CD4-positive, alpha-beta T cell treated with Interleukin-4 for 1 hour (primary cell): ENCODE measurements at places on chromosomes 7 and 10.
A peak's percentile ranks its signal among the peaks of the same experiment; 100 is the strongest.

GRCh38 chr10:107059872-107060271 is 104.6 kb downstream of the SORCS1 start:
- no peak for DNase-seq

DNA sequence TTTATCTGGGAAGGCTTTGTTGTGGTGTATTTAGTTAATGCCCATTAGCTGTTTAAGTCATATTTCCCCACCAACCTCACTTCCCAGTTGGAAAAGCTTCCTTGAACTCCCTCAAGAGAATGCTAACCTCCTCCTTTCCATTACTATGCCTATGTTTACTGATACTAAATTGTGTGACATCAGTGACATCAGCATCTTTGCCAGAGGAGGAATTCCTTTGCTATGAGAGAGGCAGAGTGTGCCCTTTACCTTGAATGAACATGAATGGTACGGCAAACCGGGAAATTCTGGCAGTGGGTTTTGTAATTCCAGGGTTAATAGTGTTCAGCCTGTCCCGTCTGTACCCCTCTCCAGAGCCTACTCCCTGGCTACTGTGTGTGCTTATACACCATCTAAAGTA is 22.1 kb upstream of the GLCCI1 start:
- DNase-seq: no peak

DNA sequence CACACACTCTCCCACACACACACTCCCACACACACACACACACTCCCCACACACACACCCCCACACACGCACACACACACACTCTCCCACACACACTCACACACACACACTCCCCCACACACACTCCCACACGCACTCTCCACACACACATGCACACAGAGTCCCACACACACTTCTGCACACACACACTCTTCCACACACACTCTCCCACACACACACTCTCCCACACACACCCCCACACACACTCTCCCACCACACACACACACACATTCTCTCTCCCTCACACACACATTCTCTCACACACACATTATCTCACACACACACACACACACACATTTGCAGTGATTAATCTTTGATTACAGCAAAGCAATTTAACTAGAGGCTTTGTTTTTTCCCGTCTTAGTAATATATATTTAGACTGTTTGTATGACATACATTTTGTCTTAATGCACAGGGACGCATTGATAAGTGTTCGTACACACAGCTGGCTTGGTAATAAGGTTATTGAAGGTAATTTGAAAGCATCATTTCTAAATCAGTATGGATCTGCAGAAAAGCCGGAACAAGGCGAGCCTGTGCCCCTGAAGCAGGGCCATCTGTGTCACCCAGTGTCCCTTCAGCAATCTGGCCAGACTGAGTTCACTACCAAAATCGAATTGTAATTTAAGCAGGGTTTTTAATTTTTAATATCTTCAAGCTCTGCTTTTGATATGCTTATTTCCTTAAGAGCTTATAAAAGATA is 69.9 kb upstream of the SH2B2 start:
- no peak for DNase-seq

GRCh38 chr7:18290865-18291264 is 204.7 kb upstream of the HDAC9 start:
- no peak for DNase-seq

DNA sequence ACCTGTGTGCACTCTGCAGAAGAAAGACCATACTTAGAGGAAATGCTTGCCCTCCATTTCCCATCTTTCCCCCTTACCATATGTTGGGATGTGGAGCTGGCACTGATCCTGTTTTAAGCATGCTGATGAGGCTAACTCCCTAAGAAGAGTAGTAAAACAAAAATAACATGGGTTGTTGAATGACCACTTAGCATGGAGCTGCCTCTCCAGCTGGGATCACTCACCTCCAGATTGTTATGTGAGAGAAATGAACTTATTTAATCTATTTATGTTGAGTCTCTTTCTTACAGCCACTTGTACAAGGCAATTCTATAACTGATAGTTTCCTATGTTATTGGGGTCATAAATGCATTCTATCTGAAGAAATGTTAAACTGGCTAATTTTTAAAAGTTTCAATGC is 17.0 kb downstream of the CTTNBP2 start:
- no peak for DNase-seq

- no peak for DNase-seq
Observed at GRCh38 chr7:102891693-102892261, 21.0 kb upstream of the LRRC17 start.

- DNase-seq: no peak
Observed at GRCh38 chr10:72186258-72186981, 29.4 kb upstream of the ANAPC16 start.

DNA sequence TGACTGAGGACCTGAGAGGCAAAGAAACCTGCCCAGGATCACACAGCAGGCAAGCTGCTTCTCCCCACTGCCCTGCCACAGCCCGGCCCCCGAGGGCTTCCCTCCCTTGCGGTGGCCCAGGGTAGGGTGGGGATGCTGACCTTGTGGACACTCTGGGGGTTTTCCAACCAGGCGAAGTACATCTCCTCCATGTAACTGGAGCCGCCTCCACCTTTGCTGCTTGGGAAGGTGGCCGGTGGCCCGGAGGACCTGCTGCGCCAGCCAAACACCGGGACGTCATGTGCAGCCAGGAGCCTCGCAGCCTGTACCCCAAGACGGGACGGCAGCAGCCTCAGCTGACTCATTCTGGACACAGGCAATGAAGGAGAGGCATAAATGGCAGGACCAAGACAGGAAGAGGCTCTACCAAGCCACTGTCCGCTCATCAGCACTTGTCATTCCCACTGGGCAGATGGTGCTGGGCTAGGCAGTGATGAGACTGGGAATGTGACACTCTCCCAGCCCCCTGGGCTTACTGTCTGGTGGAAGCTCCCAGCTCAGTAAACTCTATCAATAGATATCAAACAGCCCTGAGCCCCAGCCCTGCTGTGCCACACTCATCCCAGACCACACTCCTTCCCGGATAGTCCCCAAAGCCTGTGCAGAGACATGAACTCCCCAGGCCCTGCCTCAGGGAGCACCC is 3.7 kb downstream of the OGDHL start:
- no peak for DNase-seq

GRCh38 chr10:49429458-49429857 is 33.6 kb upstream of the DRGX start:
- DNase-seq: no peak

DNA sequence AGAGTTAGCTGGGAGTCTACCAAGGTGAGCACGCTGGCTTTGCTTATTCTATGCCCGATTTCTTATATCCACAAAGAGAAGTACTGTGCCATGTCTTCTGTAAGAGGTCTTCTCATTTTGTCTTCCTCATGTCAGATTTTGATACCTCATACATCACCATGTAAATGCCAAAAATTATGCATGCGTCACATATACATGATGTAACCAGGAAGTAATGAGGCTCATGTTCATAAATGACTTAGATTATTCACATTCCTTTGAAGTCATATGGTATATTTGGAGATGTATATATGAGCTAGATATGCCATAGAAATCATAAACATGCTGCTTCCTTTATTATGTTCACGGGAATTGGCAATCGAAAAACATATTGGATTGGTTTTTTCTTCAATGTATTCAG is 97.7 kb upstream of the CELF2 start:
- DNase-seq: no peak

GRCh38 chr7:22563621-22564241 is 63.7 kb upstream of the STEAP1B start:
- DNase-seq: peak; percentile 6

- DNase-seq: no peak
Observed at GRCh38 chr7:1662101-1662500, 8.0 kb upstream of the ELFN1 start.

DNA sequence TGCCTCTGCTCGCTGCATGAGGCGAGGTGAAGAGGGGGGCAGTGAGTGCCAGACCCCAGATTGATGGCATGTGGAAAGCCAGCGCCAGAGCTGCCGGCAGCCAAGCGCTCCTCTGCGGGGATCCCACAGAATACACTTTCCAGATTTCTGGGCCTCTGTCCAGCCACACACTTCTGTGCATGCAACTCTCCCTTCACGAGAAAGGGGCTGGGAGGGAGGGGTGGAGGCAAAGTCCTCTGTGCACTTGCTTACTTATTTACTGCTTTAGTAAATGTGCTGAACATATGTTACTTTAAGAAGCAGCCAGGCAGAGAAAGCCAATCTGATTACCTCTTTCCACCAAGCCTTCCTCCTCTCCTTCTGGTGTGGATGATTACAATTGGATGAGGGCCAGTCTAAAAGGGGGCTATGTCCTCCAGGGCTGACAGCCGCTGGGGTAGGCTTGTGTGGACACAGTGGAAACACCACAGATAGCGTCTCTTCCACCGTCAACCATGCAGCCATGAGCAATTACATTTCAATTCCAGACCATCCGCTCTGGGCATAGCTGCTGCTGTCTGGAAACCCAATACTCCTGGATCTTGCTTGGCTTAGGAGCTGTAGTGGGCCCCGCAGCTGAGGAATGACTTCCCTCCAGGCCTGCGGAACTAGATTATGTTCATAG is 322.8 kb upstream of the ANKRD30A start:
- DNase-seq: no peak

- no peak for DNase-seq
Observed at GRCh38 chr10:16646181-16647059, 124.7 kb upstream of the C1QL3 start.

GRCh38 chr10:128001363-128001745 is 94.5 kb downstream of the PTPRE start:
- no peak for DNase-seq

DNA sequence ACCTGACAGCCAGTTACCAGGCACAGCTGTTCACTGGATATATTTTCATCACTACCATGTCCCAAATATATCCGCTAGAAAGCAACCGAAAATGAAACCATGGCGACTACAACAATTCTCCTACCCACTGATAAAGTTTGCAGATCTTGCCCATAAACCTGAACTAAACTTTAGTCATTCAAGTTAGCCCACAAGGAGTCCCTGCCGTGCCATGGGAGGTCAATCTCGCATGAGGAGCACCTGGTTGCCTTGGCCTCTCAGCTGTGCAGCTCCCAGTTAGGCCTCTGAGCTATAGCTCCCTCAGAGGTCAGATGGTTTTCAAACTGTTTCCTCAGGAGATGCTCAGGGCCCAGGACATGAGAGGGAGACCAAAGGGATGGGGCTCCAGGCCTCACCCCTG is 211.1 kb upstream of the RNF32 start:
- DNase-seq: no peak

DNA sequence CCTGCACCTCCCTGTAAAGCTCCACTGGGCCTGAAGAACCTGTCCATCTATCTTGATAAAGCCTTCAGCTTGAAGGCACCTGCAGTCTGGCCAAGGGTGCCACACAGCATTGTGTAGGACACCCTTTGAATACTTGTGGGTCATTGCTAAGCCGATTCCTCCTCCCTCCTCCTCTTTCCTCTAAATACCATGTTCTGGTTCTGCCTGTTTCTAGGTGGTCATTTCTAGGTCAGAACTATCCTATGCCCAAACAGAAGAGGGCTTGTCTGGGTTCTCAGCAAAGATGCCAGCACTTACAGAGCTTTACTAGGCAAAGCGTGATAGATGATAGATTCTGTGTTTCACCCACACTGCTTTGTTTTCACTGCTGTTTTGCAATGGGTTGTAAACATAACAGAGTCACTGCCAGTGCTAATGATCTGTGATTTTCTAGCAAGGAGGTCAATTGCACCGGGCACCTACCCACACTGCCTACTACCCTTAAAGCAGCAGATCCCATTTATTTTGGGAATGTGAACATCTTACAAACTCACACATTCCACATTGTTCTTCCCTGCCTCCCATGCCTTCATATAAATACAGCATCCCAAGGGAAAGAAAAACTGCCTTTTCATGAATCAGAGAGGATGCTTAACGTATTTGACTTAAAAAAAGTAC is 279.1 kb upstream of the PITRM1 start:
- DNase-seq: no peak

DNA sequence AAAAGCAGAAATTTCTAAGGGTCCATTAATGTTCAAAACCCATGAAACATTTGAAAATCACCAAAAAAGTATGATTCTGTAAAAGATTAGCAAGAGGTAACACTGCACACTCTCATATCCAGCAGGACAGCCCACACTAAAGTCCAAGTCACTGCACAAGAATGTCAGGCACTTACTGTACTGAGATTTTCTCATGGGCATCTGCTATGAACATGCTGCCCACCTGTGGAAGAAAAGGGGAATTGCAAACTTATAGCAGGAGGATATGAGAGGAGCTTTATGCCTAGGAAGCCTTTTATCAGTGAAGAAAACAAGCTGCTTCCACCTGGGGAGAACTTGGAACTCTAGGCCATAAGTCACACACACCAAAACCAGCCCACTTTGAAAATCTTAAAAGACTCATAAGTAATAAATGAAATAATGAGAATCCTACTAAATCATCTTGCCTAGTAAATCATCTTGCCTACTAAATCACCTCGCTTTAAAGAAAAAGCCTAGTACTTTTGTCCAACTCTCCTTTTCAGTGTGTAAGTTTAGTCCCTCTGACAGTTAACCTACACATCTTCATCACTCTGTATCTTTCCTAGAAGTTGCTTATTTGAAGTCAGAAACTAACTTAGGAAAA is 46.1 kb downstream of the ARMH3 start:
- peak; percentile 70 for DNase-seq

DNA sequence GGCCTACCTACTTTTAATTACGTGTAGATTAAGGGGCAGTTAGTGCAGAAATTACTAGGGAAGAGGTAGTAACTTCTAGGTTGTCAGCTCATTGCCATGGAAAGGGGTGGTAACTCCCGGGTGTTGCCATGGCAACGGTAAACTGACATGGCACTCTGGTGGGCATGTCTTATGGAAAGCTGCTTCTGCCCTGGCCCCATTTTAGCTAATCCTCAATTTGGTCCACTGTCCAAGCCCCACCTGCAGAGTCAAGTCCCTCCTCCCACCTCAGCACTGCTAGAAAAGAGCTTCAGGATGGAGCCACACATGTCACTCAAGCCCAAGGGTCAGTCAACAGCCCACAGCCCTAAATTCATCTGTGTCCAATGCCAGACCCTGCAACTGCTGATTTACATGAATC is 7.5 kb upstream of the ZKSCAN1 start:
- no peak for DNase-seq

- no peak for DNase-seq
Observed at GRCh38 chr10:86177537-86178155, 188.9 kb downstream of the GRID1 start.

DNA sequence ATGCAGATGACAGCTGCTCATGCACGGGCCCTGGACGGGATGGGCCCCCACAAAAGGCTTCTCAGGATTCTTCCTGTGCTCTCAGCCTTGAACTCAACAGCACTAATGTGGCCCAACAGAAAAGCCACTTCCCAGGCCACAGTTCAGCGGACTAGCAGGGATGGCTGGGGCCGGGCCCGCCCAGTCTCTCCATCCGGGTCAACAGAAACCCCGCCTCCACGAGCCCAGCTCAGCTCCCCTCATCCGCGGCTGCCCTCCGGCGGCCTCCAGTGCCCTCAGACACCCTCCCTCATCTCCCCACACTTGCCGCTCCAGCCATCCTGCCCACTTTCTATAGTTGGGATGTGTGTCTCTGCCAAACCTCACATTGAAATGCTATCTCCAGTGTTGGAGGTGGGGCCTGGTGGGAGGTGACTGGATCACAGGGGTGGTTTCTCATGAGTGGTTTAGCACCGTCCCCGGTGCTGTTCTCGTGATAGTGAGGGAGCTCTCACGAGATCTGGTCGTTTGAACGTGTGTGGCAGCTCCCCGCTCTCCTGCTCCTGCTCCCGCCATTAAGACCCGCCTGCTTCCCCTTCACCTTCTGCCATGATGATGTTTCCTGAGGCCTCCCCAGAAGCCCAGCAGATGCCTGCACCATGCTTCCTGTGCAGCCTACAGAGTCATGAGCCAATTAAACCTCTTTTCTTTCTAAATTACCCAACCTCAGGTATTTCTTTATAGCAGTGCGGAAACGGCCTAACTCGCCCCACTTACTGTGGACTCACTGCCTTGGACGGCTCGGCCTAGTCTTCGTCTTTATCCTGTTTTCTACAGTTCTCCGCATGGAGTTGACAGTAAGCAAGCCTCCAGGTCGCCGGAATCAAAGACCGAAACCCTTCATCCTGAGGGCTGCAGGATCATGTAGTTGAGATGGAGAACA is 169.9 kb upstream of the RNF32 start:
- DNase-seq: no peak
